ENCODE measurements at places on chromosomes 6 and 20. TPM values are rescaled to one million over a fixed set of nuclear protein-coding genes. Genes with fewer than 3 reads are reported as not detected.

PGC gene
- total RNA-seq, result not detected

KCNQ5 gene
- not detected for total RNA-seq

CEBPB gene
- 33.2 TPM for total RNA-seq

TREM1 gene
- total RNA-seq, result 2.6 TPM

EMILIN3 gene
- 0.51 TPM for total RNA-seq

BHLHE23 gene
- not detected for total RNA-seq

HAO1 gene
- not detected for total RNA-seq

BFSP1 gene
- total RNA-seq, result 0.83 TPM

FAM217A gene
- not detected for total RNA-seq

- no peak for DNase-seq
These were observed 1.7 kb upstream of the NKX2-2 start for GRCh38 chr20:21515300-21516179.

GRCh38 chr20:3203315-3204123, 963 bp downstream of the DDRGK1 start:
- DNase-seq, result no peak

GRCh38 chr6:131966443-131966842, 15.3 kb upstream of the CCN2 start:
- no peak for DNase-seq

- DNase-seq, result no peak
These were observed at the start of gene ELOVL4 for GRCh38 chr6:79947191-79948186. ELOVL4 (minus strand) TSS chr6:79947553; CDS start chr6:79947279, 274 bp downstream.

DNA sequence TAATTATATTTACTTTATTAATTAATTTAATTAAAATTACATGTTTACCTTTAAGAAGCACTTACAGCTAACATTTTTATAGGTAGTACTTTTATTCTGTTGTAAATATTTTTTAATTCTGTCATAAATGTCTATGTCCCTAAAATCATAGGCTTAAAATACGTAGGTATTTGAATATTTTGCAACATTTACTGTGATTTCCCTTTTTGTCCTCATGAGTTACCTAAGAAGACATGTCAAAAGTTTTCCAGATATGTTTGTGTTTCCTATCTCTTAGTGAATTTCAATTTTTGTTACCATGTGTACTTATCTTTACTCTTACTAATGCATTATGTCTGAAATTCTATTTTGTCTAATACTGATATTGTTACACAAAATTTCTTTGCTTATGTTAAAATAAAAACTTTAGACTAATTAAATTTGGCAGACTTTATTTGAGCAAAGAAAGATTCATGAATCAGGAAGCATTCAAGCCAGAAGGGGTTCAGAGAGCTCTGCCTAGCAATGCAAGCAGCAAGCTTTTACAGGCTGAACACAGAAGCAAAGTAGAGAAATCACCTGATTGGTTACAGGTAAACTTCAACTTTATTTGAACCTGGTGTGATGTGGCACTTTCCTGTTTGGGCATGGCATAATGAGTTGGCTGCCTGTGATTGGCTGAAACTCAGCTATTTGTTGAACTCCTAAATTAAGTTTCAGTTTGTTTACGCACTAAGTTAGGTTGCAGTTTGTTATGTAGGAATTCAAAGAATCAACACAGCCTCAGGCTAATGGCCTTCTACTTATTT, 123.2 kb upstream of the TMEM170B start:
- DNase-seq, result no peak

GRCh38 chr6:164099269-164099865, 684.8 kb downstream of the QKI start:
- no peak for DNase-seq

GRCh38 chr20:31430568-31431115, 9.8 kb upstream of the DEFB123 start:
- DNase-seq, result no peak

- DNase-seq, result no peak
These were observed 340.1 kb downstream of the PHF3 start for GRCh38 chr6:63975699-63976098.

- no peak for DNase-seq
These were observed 130.6 kb downstream of the BMP7 start for GRCh38 chr20:57135875-57136274.

DNA sequence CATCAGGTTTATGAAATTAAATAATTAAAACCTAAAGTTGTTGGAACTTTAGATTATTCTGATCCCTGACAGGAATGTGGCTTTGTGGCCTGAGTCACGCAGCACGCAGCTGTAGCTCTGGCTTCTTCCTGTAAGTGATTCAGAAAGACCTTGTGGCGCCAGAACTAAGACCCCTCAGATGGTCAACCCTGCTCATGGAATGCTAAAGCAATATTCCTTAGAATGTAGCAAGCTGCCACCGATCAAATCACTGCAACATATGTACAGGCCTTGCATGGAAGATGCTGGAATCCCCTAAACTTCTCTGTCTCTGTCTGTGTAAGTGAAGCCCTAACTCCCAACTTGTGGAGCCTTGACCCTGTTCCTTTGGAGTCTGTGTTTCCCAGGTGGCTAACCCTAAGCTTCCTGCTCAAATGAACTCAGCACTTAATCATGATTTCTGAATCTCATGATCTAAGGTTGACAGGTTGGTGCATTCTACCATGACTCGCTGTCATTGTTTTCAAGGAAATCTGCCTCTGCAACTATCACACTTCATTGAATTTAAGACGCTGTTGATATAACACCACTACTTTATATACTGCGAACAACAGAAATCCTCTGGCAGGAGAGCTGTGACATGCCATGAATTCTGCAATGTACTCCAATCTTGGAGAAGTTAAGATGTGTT, 111.2 kb upstream of the CST7 start:
- DNase-seq, result no peak

DNA sequence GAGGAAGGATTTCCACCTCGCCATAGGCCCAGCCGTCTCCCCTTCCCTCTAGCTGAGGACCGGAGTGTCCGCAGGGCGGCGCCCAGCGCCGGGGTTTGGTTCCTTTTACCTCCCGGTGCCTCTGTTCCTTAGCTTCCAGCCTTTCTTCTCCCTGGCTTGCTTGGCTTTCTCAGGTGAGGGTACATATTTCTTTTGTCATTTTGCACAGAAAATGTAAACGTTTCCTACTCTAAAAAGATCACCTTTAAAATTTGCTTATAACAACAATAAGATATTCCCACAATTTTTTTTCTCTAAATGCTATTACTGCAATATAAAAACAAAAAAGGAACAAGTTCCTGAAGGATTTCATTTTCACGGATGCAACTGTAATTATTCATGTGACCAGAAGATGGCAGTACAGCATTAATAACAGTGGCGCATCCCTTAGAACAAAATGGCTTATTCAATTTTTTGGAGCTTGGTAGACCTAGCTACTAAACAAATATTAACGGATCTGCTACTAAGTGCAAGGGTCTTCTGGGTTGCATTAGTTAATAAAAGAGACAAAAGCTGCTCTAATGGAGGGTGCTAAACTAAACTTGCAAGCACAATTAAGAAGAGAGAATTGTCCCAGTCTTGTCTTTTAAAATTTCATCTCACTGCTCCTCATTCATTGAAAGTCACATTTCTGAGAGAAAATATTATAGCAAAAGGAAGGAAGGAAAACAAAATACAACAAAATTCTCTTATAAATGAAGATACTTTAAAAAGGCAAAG, 172.9 kb downstream of the ADGRG6 start:
- DNase-seq, result no peak

- DNase-seq, result no peak
These were observed 70.8 kb upstream of the HEY2 start for GRCh38 chr6:125678601-125679000.

- DNase-seq, result no peak
These were observed 46.4 kb upstream of the FERMT1 start for GRCh38 chr20:6169251-6169650.

Data from cardiac septum (tissue), 1 donor.